Lower lobe of right lung (tissue), 2 donors: ENCODE measurements at places on chromosomes 4 and X. TPM values are rescaled to one million over a fixed set of nuclear protein-coding genes. Genes with fewer than 3 reads are reported as not detected.

DNA sequence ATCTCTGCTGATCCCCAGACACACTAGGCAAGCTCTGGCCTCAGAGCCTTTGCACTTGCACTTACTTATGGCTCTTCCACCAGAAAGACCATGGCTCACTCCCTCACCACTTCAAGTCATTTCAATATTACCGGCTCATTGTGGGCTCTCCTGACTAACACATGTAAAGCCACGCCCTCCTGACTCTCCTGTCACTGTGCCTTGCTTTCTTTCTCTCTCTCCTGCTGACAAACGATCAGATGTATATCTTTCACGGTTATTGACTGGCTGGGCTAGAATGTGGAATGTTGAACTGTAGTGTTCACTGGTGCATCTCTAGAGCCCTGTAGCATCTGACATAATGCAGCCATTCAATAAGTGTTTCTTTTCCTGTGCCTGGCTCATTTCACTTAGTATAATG lies 425.1 kb downstream of the RAB28 start:
- H3K27ac ChIP-seq, result no peak overlapping the region
- no peaks in the 10 kb centered on the region for H3K4me1 ChIP-seq
- H3K4me3 ChIP-seq, result no peak overlapping the region
- DNase-seq, result no peak

DNA sequence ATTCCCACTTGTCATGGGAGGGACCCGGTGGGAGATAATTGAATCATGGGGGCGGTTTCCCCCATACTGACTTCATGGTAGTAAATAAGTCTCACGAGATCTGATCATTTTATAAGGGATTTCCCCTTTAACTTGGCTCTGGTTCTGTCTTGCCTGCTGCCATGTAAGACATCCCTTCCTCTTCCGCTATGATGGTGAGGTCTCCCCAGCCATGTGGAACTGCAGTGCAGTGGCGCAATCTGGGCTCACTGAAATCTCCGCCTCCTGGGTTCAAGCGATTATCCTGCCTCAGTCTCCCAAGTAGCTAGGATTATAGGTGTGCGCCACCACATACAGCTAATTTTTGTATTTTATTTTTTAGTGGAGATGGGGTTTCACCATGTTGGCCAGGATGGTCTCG lies 2.9 kb downstream of the HPGDS start:
- no peaks in the 10 kb centered on the region for H3K27me3 ChIP-seq
- H3K4me1 ChIP-seq, result no peaks in the 10 kb centered on the region
- no peak overlapping the region for H3K4me3 ChIP-seq
- DNase-seq, result no peak

DNA sequence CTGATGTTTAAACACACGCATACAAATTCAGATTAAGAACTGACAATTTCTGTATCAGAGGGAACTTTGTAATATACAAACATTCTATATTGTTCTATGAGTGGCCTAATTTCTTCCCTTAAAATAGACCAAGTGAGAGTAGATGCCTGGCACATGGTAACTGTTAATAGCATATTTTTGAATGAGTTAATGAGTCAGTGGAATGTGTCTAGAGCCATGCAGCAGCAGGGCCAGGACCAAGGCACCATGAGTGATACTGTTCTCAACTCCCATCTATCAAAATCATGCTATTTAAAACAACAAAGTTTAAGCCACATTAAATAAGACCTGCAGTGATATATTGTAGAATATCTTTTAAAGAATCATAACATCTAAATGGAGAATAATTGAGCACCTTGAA lies 98.3 kb downstream of the ARHGAP24 start:
- no peak overlapping the region for H3K4me3 ChIP-seq
- no peak overlapping the region for H3K27ac ChIP-seq
- H3K27me3 ChIP-seq, result no peaks in the 10 kb centered on the region
- no peak for DNase-seq
- H3K36me3 ChIP-seq, result no peaks in the 10 kb centered on the region

DNA sequence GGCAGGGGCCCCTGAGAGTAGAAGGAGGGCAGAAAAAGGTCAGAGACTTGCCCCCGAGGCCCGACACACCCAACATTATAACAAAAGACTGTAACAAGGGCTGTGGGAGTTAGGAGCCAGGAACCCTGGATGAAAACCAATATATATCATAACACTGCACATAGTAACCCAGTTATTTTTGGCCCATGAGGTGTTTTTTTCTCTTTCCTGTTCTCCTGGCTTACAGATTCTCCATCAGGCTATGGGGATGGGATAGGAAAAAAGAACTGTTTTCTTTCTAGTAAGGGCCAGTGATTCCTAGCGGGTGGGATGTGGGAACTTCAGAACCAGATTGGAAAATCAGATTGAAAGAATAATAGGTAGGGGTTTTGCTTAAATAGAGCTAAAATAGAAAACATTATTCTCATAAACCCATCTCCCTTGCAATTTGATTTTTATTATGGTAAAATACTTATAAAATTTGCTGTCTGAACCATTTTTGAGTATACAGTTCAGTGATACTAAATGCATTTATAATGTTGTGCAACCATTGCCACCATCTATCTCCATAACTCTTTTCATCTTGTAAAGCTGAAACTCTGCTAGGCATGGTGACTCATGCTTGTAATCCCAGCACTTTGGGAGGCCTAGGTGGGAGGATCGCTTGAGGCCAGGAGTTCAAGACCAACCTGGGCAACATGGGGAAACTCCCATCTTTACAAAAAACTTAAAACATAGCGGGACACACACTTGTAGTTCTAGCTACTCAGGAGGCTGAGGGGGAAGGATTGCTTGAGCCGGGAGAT lies 33.5 kb downstream of the SNX25 start:
- H3K4me1 ChIP-seq, result peaks cover 10% of the 10 kb centered on the region
- peaks cover 3% of the 10 kb centered on the region for H3K36me3 ChIP-seq
- DNase-seq, result no peak
- H3K27ac ChIP-seq, result no peak overlapping the region
- H3K4me3 ChIP-seq, result no peak overlapping the region

The MAGEA2B gene
- not detected for total RNA-seq

GRCh38 chr4:105686571-105686970 lies 21.9 kb downstream of the INTS12 start:
- H3K4me3 ChIP-seq, result no peak overlapping the region
- peaks cover 5% of the 10 kb centered on the region for H3K4me1 ChIP-seq
- no peak for DNase-seq
- H3K27me3 ChIP-seq, result no peaks in the 10 kb centered on the region
- peaks cover 97% of the 10 kb centered on the region for H3K36me3 ChIP-seq

GRCh38 chr4:144699565-144699964 lies 53.6 kb downstream of the HHIP start:
- H3K36me3 ChIP-seq, result no peaks in the 10 kb centered on the region
- H3K4me3 ChIP-seq, result no peak overlapping the region
- no peaks in the 10 kb centered on the region for H3K4me1 ChIP-seq
- H3K27ac ChIP-seq, result no peak overlapping the region
- no peaks in the 10 kb centered on the region for H3K27me3 ChIP-seq

GRCh38 chr4:45350438-45350837 lies 624.1 kb upstream of the GNPDA2 start:
- no peak for DNase-seq
- no peaks in the 10 kb centered on the region for H3K36me3 ChIP-seq
- H3K4me3 ChIP-seq, result peak overlapping the region; percentile 28

The SPP1 gene
- total RNA-seq, result 8.0 TPM

DNA sequence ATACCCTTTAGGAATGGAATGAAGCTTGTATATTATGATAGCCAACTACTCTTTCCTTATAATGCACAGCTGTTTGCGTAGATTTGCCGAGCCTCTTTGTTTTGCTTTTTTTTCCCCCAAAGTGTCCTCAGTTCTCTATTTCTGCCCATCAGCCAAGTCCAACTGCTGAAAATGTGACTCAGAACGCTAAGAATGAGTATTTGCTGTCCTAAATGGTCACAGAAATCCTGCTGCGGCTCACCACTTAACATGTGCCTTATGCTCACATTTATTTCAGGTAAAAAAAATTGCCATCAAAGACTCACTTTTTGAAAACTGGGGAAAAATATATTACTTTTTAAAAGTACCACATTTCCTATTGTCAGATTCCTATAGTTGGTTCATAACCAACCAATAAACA lies 36.9 kb downstream of the GABRA4 start:
- H3K36me3 ChIP-seq, result no peaks in the 10 kb centered on the region
- H3K4me3 ChIP-seq, result no peak overlapping the region
- peaks cover 9% of the 10 kb centered on the region for H3K27me3 ChIP-seq
- H3K4me1 ChIP-seq, result no peaks in the 10 kb centered on the region

The ARHGAP4 gene
- total RNA-seq, result 70.7 TPM

DNA sequence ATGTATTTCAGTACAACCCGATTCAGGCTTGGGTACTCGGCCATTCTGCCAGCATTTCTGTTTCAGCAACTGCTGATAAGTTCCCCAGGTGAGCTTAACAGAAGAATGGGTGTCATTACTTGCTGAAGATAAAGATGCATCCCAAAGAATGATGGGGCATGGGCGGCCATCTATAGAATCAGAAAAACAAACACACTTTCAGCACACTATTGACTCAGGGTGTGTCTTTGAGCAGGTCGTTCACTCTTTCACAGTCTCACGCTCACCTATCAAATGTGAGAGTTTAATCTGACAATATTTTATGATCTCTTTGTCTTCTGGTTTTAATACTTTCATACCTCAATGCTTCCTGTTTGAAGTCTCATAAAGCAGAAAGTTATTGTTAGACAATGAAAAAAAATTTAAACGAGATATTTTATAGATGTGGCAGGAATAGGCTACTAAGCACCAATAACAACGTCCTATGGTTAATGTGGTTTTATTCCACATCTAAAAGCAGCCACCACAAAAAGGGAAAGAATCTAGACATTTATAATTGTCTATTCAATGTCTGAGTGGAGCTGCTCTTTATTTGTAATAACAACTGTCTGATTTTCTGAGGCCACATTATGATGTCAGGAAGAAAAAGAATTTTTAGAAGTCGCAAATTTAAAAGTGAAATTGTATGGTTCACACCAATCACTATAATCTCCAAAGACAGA lies 17.0 kb downstream of the GASK1B start:
- no peaks in the 10 kb centered on the region for H3K27me3 ChIP-seq
- DNase-seq, result no peak
- H3K27ac ChIP-seq, result no peak overlapping the region
- no peaks in the 10 kb centered on the region for H3K36me3 ChIP-seq

DNA sequence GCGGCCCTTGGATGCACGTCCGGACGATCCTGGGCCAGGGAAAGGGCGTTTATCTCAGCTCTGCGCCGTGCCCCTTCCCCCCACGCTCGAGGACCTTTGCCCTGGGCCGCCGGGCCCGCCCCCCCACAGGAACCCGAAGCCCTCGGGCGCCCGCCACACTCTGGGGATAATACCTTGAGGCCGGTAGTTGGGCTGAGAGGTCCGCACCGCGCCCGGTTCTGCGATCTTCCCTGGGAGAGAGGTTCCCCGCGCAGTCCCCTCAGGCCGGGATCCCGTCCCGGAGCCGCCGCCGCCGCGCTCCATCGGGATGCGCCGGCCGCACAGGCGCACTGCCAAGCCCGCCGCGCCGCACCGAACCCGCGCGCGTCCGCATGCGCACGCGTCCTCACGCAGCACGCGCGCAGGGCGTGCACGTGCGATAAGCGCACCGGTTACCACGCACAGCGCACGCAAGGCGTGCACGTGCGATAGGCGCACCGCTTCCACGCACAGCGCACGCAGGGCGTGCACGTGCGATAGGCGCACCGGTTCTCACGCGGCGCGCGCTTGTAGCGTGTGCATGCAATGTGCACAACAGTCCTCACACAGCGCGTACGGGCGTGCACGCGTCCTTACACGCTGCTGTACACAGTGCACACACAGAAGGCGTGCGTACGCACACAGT lies at the start of gene MAP7D2:
Gene MAP7D2 (minus strand): TSS at position 331 of the 664 bp plus-strand sequence. CDS start 28 bp downstream, at position 303.
- DNase-seq, result no peak
- H3K4me1 ChIP-seq, result no peaks in the 10 kb centered on the region
- H3K27ac ChIP-seq, result no peak within 1 kb of the TSS
- peaks cover 10% of the 10 kb centered on the region for H3K27me3 ChIP-seq
- H3K36me3 ChIP-seq, result no peaks in the 10 kb centered on the region

The C4orf50 gene
- total RNA-seq, result 0.09 TPM

The ANXA10 gene
- not detected for total RNA-seq

DNA sequence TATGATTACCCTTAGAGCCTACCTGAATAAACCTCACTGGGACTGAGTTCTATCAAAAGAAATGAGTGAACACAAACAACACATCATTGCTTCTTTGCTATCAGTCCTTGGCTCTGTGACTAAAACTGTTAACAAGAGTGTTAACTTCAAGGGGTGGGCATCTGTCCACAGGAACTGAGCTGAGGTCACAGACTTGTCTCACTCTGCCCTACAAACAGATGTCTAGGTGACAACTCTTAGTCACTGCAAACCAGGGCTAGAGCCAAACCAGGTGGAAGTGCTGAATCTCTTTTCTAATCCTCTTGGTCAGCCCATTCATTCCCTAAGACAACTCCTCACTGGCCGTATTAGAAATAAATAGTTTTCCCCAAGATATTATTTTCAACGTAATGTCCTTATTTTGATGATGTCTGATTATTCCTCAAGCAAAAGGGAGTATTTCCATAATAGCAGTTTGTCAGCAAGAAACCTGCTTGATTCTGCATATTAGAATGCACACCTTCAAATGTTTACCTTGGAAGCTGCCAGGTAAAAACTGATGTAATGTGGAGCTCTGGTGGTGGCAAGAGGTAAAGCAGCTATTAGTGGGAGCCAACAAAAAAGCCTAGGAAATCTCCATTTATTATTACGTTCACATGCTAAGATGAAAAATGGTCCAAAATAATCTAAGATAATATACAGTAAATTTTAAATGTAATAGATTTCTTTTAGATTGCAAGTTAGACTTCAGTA lies 4.0 kb downstream of the COL25A1 start:
- H3K36me3 ChIP-seq, result no peaks in the 10 kb centered on the region
- peaks cover 11% of the 10 kb centered on the region for H3K4me1 ChIP-seq
- peaks cover 42% of the 10 kb centered on the region for H3K27me3 ChIP-seq
- no peak overlapping the region for H3K4me3 ChIP-seq

DNA sequence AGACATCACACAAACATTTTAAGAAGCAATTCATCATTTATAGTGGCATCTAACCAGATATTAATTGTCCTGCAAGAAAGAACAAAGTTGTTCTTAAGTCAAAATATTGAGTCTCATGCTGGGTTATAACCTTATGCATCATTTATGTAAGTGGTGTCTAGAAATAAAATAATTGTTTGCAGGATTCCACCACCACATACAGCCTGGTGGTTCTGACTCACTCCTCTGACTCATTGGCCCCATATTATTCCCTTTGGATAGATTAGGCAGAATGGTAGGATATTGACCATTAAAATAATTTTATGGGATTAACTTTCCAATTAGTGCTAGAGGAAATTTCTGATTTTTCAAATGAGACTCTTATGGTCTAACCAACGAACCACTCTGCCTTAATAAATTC lies 384.5 kb downstream of the GRXCR1 start:
- H3K27me3 ChIP-seq, result no peaks in the 10 kb centered on the region
- no peak overlapping the region for H3K27ac ChIP-seq

GRCh38 chr4:59412739-59413138 lies 1787.4 kb upstream of the ADGRL3 start:
- H3K36me3 ChIP-seq, result no peaks in the 10 kb centered on the region
- no peak overlapping the region for H3K27ac ChIP-seq
- no peaks in the 10 kb centered on the region for H3K4me1 ChIP-seq
- H3K4me3 ChIP-seq, result no peak overlapping the region
- no peaks in the 10 kb centered on the region for H3K27me3 ChIP-seq
- no peak for DNase-seq

DNA sequence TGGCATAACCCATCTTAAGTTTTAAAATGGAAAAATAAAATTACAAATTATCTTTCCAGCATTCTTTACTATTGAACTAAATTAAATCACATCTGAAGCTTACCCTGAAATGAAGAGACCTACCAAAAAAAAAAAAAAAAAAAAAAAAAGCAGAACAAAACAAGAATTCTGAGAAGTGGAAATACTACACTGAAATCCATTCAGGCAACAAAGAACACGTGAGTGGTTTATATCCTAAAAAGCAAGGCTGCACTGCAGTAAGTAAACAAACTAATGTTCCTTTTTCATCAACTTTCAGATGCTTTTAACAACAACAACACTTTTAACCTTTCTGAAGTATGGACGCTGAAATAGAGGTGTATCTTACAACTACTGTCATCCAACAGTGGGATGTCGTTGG lies 7.5 kb downstream of the FRYL start:
- H3K4me3 ChIP-seq, result no peak overlapping the region
- no peaks in the 10 kb centered on the region for H3K27me3 ChIP-seq
- no peak for DNase-seq
